Left kidney (tissue), 8 donors: ENCODE measurements at places on chromosomes 12 and 14.

- DNase-seq, result no peak
Measured at GRCh38 chr12:5267603-5268423, 164.1 kb upstream of the NTF3 start.

DNA sequence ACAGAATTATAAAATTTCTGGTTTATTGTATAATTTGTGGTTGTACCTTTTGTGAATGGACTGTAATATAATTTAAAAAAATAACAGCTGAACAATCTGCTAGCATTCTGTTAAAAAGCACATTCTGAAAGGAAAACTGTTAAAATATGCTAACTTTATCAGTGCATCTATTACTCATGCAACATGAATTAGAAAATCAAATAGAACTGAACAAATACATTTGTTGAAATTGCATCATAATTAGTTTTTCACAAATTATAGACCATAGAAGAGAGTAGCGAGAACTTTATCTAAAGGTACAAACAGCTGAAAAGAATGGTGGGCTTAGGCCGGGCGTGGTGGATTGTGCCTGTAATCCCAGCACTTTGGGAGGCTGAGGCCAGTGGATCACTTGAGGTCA, 33.0 kb downstream of the PTPN21 start:
- no peak for DNase-seq

DNA sequence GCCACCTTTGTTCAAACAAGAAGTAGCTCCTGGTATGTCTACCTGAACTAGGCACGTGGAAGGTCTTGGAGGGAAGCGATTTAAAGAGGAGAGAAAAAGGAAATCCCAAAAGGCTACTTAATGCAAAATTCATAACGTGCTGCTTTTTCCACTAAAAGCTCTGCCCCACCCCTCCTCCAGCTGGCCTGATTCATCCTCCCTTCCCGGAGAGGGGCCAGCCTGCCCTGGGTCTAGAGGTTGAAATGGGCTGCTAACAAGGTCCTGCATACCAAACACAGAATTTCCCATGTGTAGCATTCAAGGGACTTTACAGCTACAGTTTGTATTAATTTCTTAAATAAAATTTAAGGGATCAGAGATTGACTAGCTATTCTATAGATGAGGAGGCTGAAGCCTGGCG, 83.2 kb downstream of the KNTC1 start:
- DNase-seq, result no peak

GRCh38 chr12:93587611-93588010, 15.1 kb downstream of the SOCS2 start:
- DNase-seq, result no peak

- DNase-seq, result no peak
Measured at GRCh38 chr12:131195796-131196195, 242.1 kb downstream of the ADGRD1 start.

DNA sequence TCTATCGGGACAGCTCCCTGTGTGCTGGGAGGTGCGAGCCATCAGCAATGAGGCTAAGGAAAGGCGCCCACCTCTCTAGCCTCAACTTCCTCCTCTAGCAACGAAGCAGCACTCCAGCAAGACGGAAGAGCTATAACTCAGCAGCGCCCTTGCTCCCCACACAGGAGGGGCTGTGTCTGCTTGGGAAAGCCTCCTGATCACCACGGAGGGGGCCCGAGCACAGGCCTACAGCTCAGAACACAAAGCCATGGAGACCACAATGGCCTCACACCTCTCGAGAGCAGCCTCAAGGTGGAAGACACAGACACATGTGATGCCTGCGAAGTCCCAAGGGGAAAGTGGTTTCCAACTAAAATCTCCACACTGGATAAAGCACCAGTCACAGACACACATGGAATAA, 60.4 kb downstream of the CDC42BPB start:
- DNase-seq, result no peak

DNA sequence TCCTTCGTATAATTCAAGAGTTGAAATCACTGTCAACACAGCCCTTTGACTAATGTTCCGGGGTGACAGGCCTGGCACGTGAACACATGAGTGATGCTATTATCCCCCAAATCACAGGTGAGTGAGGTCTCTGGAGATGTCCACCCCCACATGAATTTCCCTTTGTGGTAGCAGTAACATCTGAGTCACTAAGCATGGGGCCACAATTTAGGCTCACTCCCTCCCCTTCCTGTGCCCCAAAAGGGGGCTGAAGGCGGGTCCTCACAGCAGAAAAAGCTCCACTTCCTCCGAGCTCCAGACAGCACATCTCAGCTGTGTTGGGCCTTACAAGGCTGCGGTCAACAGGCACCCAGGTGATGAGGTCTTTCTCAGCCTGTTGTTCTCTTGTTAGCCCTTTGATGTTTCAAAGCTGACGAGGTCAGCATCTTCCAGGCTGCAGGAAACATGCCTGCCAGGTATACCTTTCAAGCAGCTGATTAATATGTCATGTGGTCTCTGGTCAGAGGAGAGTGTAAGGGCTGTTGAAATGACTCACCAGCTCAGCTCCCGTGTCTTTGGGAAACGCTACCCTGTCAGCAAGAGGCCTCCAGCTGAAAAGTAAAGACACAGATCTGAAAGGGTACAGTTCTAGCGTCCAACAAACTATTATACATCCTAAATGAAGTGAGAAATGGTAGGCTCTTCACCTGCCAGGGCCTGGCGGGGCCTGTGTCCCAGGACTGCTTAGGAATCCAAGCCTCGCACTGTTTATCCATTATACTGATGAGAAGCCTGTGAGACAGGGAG, 107.3 kb downstream of the ZFP36L1 start:
- no peak for DNase-seq

GRCh38 chr14:88870777-88871176, 46.3 kb downstream of the TTC8 start:
- no peak for DNase-seq
